ENCODE measurements at places on chromosomes 2 and 18.
A peak's percentile ranks its signal among the peaks of the same experiment; 100 is the strongest.

DNA sequence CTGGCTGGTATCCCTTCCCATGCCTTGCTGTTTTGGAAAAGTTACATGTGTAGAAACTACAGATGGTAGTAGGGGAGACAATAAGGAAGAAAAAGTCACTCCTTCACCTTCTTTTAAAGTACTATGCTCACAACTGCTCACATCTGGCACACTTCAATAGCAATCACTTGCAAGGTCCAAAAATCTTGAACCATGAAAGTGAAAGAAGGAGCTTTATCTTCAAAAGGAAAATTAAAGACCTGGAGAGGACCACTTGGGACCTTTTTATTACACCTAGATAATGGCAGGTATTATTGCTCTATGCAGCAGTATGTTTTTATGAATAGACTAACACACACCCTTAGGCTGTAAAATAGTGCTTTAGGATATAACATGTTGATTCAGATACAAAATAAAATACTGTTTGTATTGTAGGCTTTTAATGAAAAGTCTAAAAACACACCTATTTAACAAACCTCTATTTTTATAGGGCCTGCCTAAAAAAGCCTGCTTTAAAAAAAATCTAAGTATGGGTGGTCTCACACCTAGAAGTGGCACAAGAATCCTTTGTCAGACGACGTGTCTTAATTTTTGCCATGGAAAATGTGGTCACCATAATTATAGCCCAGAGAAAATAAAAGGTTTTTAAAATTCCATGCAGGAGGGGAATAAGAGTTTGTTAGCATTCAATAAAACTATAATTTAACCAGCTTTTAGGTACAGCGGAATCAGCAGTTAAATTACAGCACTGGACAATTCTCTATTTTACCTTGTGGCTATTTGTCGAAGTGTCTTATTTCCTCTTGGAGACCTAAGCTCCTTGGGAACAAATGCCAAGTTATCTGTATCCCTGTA is 124.0 kb downstream of the BCL2 start:
- no peak for DNase-seq

- peak; percentile 61 for DNase-seq
Observed at GRCh38 chr2:177332026-177332991, 60.3 kb upstream of the AGPS start.

- no peak for DNase-seq
Observed at GRCh38 chr2:46051085-46051484, 246.1 kb upstream of the EPAS1 start.

DNA sequence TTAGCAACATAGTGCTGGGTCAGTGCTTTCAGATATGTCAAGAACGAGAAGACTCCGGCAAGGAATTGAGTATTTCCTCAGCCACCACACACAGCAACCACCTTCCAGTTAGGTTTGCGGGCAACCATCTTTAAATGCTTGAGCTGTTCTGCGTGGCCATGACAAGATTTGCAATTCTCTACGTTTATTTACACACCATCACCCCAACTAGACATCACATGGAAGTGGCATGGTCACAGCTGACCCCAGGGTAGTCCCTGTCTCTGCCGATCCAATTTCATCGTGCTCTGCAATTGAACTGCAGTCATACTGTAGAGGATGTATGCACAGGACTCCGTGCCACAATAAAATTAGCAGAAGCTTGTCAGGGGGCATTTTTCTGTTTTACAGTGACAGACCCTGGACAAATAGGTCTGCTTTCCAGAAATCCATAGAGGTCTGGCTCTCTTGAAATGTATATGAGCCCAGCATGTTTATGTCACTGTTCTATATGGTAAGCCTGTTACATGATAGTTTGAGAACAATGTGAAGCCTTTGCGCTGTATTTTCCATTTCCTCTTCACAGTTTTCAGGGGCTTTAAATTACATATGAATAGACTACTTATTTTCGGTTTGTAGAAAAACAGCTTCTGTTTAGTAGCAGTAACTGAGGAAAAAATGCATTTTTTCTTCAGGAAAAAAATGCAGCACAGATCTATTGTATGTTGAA is 605.2 kb downstream of the NR4A2 start:
- no peak for DNase-seq

GRCh38 chr2:197090742-197091367 is 164.3 kb upstream of the PGAP1 start:
- no peak for DNase-seq

GRCh38 chr18:51603551-51603950 is 406.1 kb upstream of the MEX3C start:
- DNase-seq: no peak

DNA sequence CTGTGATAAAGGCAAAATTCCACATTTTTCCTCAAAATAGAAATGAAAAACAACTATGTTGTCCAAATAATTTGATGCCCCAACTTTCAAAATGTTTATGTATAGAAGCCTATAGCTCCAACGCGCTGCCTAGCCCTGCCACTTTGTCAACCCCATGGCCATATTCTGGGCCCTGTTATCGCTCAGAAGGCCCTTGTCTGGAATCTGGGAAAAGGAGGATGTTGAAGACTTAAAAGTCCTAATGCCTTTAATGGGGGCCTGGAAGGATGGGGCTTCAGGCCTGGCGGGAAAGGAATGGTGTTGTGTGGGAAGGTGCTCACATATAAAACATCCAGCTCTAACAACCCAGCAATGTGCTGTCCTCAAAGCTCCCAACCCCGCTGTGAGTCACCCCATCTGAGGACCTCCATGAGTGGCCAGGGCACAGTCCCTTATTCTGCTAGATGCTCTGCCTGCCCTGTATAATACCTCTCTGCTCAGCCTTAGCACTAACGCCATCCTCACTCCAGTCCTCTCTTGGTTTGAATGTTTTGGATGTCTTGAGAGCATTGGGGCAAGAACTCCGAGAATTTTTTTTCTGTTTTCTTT is 86.0 kb downstream of the ACSL3 start:
- DNase-seq: no peak

- no peak for DNase-seq
Observed at GRCh38 chr2:16303761-16304160, 361.9 kb downstream of the CYRIA start.

GRCh38 chr2:231207734-231208133 is 9.3 kb downstream of the ARMC9 start:
- no peak for DNase-seq

DNA sequence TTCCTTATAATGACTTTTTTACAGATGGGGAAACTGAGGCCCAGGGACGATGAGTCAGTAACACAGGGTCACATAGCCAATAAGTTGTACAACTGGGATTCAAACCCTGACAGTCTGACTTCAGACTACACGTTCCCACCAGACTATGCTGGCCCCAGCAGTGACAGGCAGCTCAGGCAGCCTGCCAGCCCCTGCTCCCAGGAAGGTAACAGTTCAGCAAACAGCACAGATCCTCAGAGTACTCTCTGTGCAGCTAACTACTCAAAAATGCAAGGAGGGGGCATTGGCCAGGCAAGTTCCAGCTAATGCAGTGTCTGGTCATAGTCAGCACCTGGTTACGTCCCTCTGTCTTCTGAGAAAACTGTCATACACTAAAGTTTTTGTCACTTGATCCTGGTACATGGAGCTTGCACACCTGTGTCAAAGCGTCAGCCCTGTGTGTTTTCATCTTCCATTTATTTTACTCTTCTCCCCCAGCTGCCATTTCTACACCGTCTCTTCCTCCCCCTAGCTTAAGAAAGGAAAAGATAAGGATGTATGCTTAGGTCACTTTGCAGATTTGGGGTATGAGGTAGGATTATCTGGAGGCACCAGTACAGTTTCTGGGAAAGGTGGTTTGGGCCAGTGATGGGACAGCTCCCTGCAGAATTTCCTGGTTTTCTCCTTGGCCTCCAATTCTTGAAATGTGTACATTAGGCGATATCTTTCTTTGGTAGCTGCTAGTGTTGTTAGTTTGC is 4.5 kb downstream of the SMARCAL1 start:
- no peak for DNase-seq

DNA sequence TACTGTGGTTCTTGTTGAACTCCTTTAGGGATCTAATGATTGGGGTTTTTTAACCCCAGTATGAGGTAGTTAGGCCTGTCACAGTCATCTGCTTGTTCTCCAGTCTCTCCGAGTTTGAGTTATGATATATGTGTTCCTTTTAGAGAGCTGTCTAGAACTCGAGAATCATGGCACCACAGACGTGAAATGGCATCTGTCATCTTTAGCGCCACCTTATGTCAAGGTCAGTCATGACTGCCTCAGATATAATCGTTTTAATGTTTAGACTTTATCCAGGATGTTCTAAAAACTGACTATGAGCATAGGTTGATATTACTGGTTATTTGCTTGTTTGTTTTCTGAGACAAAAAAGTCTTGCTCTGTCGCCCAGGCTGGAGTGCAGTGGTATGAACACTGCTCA is 112.2 kb downstream of the CEP192 start:
- no peak for DNase-seq

GRCh38 chr2:43073401-43073825 is 153.0 kb downstream of the ZFP36L2 start:
- no peak for DNase-seq

- DNase-seq: peak; percentile 44
Observed at GRCh38 chr2:37615804-37616676, 55.4 kb downstream of the CDC42EP3 start.

- peak; percentile 73 for DNase-seq
Observed at GRCh38 chr2:43158259-43158880, 68.0 kb downstream of the ZFP36L2 start.

DNA sequence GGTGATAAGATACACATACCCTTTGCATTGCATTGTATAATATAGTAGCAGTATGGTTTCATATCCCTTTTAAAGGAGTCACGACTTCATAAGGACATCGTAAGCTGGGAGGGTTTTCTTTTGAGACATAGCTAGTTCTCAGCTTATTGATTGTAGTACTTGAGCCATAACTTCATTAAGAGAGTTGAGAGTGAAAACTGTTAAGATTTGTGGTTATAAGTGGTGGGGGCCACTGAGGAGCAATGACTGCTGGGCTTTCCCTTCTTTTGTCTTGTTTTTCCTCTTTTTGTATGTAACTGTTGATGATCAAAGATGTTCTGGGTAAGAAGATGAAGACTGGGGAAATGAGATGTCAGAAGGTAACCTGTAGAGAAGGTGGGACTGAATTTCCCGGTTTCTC is 11.0 kb downstream of the EIF5B start:
- no peak for DNase-seq

- DNase-seq: no peak
Observed at GRCh38 chr2:36701391-36701795, 4.9 kb downstream of the VIT start.

GRCh38 chr18:961644-962355 is 57.1 kb downstream of the ADCYAP1 start:
- peak; percentile 46 for DNase-seq

- DNase-seq: no peak
Observed at GRCh38 chr18:27824841-27825681, 351.9 kb downstream of the CDH2 start.

- peak; percentile 13 for DNase-seq
Observed at GRCh38 chr2:179410552-179411356, 146.1 kb upstream of the SESTD1 start.

- peak; percentile 15 for DNase-seq
Observed at GRCh38 chr2:88090446-88091283, 23.0 kb downstream of the SMYD1 start.

DNA sequence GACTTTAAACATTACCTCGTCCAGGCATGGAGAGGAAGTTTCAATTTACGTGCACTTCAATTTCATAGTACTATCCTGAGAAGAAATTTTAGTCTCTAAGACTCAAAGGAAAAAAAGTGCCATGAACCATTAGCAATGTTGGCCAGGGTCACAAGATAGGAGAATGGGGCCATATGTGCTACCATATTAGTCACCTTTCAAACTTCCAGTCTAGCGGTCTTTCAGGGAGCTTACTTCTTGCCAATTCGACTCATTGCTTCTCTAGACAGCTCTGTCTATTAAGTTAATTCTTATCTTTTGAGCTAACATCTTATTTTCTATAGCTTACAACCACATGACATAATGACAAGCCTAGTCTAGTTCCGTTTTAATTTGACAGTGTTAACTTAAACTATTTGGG is 129.1 kb downstream of the ANKRD44 start:
- no peak for DNase-seq

DNA sequence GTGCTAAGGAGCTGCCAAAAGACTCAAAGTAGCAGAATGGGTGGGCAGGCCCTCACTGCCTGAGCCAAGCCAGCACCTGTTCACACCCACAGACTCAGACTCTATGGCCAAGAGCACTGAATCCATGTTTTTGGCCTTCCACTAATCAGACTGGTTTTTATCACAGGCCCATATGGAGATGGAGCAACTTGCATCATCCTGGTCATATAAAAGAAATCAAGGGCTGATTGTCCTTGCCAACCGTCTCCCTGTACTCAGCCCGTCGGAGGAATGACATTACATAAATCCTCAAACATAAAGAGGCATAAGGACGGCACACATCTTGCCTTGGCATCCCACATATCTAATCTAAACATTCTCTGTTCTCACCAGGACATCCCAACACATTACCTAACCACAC is 66.7 kb downstream of the MARCHF4 start:
- DNase-seq: no peak

- peak; percentile 35 for DNase-seq
Observed at GRCh38 chr2:39228413-39229209, 15.2 kb downstream of the CDKL4 start.

DNA sequence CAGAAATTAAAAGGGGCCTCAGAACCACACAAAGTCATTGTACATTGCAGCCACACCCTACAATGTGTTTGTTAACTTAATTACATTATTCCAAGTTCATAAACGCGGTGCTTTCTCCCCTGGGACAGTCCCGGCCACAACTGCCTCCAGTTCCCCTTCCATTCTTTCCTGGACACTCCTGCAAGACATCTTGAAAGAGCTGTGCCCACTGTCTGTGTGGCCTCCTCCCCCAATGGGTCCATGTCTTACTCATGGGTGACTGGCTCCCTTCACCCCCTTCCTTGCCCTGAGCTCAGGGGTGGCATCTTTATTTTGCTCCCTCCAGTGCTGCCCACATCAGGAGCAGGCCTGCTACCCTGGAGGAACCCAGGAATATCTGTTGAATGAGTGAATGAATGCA is 287.7 kb downstream of the MYT1L start:
- DNase-seq: no peak

- DNase-seq: no peak
Observed at GRCh38 chr18:59055345-59056032, 84.2 kb upstream of the SEC11C start.

- DNase-seq: no peak
Observed at GRCh38 chr2:55901322-55901721, 22.3 kb downstream of the EFEMP1 start.

DNA sequence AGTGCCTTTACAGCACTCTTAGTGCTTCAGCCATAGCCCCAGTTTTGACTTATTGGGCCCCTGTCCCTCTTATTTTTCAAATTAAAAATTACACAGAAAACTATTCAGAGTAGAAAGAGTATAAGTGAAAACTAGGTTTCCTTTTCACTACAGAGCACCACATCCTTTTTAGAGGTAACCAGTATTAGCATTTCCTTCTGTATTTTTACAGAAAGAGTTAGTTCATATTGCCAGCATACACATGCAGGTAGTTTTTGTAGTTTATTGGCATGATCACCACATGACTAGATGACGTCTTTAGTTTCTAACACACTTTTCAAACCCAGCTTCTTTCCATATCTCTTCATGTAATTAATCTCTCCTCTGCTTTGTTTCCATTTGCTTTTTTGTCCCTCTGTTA is 66.4 kb downstream of the UBE2E3 start:
- DNase-seq: no peak

Measured in activated T-cell treated with anti-CD3 and anti-CD28 coated beads, Interleukin-2, amount 50 U/mL, for 72 hours (primary cell).